ENCODE measurements at places on chromosomes 16 and 17.

GRCh38 chr17:40433551-40434415 is 9.5 kb upstream of the IGFBP4 start:
- no peak for DNase-seq

DNA sequence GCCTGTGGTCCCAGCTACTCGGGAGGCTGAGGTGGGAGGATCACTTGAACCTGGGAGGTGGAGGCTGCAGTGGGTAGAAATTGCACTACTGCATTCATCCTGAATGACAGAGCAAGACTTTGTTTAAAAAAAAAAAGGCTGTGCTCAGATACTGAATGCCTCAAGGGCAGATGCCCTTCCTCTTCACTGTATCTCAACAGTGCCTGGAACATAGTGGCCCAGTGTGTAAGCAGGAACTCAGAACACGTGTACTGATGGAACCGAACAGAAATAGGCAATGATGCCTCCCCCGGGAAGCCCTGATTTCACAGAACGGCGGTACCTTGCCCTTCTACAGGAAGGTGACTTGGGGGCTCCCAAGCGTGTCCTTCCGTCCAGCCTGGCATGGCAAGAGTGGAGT is 46.8 kb downstream of the PLXDC1 start:
- DNase-seq = no peak

DNA sequence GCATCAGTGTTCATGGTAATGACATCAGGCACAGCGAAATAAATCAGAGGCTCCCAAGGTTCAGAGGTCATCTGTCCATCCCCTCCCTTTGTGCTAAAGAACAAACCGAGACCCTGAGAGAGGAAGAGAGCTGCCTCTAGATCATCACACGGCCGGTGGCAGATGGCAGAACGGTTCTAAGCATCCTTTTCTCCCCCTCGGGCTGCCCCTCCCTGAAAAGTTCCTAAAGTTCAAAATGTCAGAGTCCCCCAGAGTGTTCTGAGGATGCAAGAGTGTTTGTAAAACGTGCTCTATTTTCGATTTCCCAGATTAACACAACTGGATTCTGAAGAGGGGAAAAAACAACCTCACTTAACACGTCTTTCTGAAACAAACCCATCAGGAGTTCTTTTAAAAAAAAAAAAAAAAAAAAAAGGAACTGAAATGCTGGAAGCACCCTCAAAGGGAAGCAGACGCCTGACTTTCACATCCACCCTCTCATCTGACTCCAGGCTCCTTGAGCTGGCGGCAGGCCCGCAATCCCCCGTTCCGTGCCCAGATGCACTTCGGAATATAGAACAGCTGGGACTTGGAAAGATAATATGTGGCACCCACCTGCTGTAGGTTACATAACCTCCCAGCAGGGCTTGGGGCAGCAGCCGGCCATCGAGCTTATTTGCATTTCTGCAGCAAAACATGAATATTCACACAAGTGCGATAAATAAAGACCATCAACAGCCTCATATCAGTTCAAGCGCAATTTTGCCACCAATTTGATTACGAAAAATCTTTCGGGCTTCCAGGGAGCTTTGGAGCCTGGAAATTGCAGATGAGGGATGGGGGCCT is 115.5 kb upstream of the SMURF2 start:
- DNase-seq = no peak

DNA sequence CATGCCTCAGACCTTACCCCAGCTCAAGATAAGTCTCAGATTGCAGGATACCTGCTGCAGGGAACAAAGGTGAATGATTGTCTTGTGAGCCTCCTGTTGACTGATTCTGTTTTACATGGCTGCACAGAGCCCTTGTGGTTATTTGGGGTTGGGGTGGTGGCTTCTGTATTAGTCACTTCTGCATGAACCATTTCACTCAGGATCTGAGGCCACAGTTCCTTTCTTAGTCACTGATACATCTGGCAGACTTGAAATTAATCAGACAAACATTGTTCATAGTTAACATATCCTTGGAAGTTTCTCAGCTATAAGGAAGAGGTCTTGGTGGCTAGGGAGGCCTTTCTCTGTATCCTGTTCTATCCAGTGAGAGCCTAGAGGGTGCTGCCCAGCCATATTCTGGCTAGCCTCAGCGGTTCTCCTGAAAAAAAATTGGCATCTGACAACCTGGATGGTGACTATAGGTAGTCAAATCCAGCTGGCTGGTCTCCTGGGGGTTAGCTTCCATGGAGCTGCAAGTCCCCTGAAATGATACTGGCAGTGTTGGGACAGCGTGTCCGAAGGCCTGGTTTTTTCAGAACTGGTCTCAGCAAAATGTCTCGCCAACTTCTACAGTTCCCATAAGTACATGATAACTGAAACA is 8.4 kb upstream of the PLK1 start:
- no peak for DNase-seq

- DNase-seq = no peak
Measured at GRCh38 chr16:17078931-17079631, 391.7 kb downstream of the XYLT1 start.

DNA sequence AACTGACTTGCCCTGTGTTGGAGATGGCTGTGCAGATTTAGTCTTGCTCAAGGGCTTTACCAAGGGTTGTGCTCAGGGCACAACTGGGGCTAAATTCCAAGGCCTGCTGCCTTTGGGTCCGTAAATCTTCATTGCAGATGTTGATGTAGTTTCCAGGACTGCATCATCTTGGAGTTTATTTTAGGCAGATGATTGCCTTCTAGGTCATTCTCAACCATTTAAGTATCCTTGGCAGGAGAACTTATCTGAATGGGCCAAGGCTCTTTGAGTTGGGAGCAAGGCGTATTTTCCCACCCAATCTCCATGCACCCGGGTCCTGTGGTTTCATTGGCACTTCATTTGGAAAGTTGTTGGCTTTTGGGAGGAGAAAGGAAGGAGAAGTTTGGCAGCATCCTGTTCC is 200.3 kb downstream of the MSI2 start:
- DNase-seq = no peak

- no peak for DNase-seq
Measured at GRCh38 chr16:61587526-61587925, 448.7 kb downstream of the CDH8 start.

GRCh38 chr16:27285676-27286196 is 17.2 kb upstream of the NSMCE1 start:
- DNase-seq = no peak

GRCh38 chr16:84561291-84561690 is 56.6 kb downstream of the COTL1 start:
- DNase-seq = no peak

- no peak for DNase-seq
Measured at GRCh38 chr16:8554881-8555280, 35.4 kb downstream of the TMEM114 start.

GRCh38 chr16:77877712-77878347 is 89.5 kb downstream of the VAT1L start:
- no peak for DNase-seq

DNA sequence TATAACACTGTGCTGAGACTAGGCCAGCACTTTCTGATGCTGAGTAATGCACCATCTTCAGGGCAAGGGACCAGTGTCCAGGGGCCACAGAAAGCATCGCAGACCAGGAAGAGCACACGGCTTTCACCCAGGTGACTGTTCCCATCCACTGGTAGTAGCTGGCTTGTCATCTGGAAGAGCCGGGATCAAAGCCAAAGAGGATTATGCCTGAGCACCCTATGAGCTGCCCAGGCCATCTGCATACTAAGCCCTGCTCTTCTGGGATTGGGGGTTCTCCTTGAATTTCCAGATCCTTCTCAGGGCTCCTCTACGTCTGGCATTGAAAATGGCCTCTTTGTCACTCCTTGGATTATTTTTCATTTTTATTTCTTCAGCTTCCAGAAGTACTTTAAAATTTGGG is 140.7 kb downstream of the IRX3 start:
- DNase-seq = no peak

GRCh38 chr17:46895171-46895570 is 27.8 kb upstream of the GOSR2 start:
- no peak for DNase-seq

GRCh38 chr16:19005561-19006445 is 22.1 kb downstream of the TMC7 start:
- DNase-seq = no peak

- DNase-seq = no peak
Measured at GRCh38 chr17:32285746-32286517, 20.3 kb downstream of the RHBDL3 start.

GRCh38 chr16:16938009-16938408 is 532.8 kb downstream of the XYLT1 start:
- DNase-seq = no peak

GRCh38 chr17:31393749-31394146 is 2.3 kb downstream of the RAB11FIP4 start:
- DNase-seq = no peak

DNA sequence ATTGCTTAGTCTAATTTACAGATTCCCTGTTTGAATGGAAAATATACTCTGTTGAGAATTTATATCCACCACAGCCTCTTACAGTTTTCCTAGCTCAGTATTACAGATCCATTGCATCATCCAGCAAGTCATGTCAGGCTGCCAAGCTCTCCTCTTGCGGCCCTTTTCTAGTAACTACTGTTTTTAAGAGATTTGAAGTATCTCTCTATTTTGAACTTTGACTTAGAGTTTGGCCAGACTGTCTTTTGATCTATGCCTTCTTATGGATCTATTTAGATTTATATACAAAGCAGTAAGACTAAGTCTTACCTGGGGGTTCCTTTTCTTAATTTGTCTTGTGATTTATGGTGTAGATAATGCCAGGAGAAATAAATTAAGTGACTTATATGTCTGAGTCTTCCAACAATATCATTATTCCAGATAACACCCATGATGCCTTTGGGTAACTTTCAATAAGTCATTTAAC is 53.1 kb upstream of the ABCC11 start:
- DNase-seq = no peak

GRCh38 chr16:3190949-3191353 is 2.9 kb downstream of the OR1F1 start:
- no peak for DNase-seq

- DNase-seq = no peak
Measured at GRCh38 chr17:57105591-57105990, 20.5 kb downstream of the AKAP1 start.

GRCh38 chr16:29994600-29995323 is 655 bp downstream of the HIRIP3 start:
- peak; percentile 74 for DNase-seq

GRCh38 chr17:68600931-68601564 is at the start of gene FAM20A:
Gene FAM20A (minus strand): TSS chr17:68601367. CDS start chr17:68600666, 701 bp downstream.
- peak; percentile 5 for DNase-seq

- DNase-seq = no peak
Measured at GRCh38 chr16:65756163-65756562, 610.3 kb upstream of the CDH5 start.

DNA sequence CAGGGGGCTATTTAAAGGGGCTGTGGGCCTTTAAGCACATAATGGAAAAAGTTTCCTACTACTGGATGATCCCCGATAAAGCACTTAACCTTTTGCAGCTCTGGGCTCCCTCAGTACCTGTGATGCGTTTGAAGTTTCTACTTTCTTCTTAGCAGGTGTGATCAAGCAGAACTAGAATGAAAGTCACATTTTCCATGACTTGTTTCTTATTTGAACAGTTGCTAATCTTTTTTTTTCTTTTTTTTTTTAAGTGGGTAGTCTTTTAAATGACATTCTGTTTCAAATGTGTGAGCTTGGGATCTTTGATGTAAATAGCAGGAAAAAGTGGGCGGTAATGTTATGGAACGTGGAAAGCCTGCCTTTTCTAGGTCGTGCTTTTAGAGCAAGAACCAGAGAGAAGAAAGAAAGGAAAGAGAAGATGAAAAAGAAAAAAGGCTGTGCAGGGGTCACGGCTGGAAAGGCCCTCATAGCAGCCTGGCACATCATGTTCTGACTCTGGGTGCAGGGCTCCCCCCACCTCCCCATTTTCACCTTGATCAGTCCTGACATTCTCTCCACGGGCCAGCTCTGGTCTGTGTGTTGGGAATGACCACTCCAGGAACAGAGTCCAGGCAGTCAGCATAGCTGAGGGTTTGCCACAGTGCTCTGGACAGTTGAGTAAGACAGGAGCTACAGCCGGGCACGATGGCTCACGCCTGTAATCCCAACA is 150.6 kb downstream of the CLEC16A start:
- DNase-seq = peak; percentile 33

DNA sequence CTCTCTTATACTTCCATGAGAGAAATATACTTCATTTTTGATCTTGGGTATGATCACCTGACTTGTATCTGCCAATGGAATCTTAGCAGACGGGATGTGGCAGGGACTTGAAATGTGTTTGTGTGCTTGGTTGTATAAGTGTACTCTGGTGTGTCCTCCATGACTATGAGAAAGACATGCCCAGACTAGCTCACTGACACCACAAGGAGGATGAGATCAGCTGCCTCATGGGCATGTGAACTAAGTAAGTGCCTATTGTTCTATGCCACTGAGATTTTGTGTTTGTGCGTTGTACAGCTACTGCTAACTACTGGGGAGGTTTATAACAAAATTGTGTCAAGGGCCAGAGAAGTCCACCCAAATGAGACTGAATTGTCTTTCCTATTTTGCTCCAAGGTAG is 402.2 kb upstream of the SALL1 start:
- DNase-seq = no peak

GRCh38 chr17:16915752-16916556 is 56.0 kb downstream of the TNFRSF13B start:
- DNase-seq = no peak

- DNase-seq = no peak
Measured at GRCh38 chr16:66175636-66176035, 190.9 kb upstream of the CDH5 start.

- no peak for DNase-seq
Measured at GRCh38 chr17:50904518-50905459, 38.6 kb upstream of the TOB1 start.

- DNase-seq = no peak
Measured at GRCh38 chr17:61285526-61286320, 113.9 kb upstream of the TBX2 start.
